ENCODE measurements at places on chromosomes 16 and 17.

GRCh38 chr17:78840780-78841611 is at the start of gene USP36:
Gene USP36 (minus strand): TSS chr17:78840814. CDS start chr17:78836363, 4,451 bp downstream.
- DNase-seq, result peak; percentile 99

DNA sequence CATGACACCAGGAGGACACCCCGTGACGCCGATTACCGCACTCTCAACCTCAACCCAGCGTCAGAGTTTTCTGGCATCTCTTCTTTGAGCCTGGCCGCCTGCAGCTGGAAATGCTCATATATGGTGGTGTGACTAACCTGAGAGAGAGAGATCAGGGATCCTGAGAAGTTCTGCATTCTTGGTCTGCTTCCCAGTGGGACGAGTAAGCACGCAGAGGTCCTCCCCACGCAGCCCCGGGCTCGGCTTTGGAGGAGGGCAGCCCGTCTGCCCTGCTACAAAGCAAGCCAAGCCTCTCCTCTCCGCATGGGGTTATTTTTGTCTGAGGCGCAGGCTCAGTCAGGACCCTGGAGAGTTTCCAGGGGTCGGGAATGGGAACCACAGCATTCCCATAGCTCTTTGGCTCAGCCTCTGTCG is 16.5 kb downstream of the CRISPLD2 start:
- DNase-seq, result no peak

DNA sequence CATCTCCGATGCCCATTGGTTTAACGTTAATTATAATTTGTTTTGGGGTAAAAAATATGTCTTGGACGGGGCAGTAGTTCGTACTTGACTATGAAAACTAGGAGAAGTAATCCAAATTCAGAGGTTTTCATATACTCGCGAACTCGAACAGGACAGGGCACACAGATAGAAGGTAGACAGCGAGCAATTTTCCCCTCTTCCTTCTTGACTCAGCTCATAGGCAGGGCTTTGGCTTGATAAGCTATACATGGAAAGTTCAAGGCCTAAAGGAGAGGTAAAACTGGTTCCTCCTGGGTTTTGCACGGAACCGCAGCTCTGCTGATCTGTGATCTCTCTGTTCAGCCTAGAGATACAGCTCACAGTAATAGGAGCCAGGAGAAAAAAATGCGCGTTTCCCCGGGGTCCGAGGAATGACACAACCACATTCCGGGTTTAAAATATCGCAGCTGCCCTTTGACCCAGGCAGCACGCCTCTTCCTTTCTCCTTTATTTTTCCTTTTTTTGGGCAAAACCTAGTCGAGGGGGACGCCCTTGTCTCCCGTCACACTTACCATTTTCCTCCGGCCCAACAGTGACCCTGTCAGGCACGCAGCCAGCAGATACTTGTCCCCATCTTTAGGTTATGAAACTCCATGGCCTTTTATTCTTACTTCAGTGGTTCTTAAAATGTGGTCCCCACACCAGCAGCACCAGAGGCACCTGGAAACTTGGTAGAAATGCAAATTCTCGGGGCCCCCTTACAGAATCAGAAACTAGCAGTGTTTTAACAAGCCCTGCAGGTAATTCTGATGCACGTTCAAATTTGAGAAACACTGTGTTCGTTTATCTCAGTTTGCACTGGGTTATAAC is 1.7 kb upstream of the LASP1 start:
- no peak for DNase-seq

- DNase-seq, result no peak
Measured at GRCh38 chr16:90018652-90019542, at the start of gene DBNDD1. Gene DBNDD1 (minus strand): TSS chr16:90019456. CDS start chr16:90019341, 115 bp downstream.

DNA sequence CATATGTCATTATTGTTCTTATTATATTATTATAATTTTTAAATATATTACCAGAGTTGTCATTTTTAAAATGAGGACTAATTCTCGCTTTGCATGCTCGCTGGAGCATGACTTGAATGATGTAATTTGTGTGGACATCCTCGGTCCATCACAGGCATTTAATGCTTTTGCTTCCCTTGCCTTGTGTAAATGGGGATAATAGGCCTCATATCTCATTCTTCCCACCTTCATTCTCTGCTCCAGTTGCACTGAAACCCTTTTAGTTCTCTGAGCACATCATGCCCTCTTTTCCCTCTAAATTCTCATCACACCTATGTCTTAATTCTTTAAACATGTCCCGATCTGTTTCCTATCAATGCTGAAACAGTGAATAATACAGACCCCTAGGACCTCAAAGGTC is 285.4 kb downstream of the HS3ST4 start:
- no peak for DNase-seq

GRCh38 chr16:53964145-53964790 is 260.3 kb downstream of the FTO start:
- DNase-seq, result no peak

GRCh38 chr16:87371261-87371866 is 12.2 kb downstream of the FBXO31 start:
- DNase-seq, result peak; percentile 16

DNA sequence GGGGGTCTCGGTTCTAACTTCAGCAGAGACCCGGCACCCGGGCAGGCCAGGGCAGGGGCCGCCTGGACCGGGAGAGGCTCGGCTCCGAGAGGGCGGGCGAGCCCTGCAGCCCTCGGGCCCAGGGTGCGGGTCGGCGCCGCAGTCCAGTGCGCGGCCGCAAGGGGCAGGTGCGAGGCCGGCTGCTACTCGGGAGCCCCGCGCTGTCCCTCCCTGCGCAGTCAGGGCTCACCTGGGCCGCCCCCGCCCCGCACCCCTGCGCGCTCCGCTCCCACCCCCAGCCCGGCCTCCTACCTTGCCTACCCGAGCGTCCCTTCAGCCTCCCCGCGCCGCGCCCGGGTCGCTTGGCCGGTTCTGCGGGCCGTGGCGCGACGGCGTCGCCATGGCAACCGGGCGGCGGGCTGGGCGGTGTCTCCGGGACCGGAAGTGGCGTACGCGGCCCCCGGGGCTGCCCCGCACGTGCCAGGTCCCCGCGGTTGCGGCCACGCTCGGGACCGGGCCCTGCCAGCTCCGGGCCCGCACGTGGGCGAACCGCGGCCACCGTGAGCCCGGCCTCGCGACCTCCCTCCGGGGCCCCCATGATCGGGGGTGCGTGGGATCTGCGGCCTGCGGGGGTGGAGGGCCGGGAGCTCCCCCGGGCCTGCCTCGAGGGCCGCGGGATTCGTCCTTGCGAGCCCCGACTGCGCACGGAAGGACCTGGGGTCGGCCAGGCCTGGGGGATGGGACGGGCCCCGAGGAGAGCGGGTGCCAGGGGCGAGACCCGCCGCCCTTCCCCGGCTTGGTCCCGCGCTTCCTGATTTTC is at the start of gene CYB561:
CYB561 (minus strand) TSS at position 353 of the 799 bp plus-strand sequence. CDS start 8,759 bp downstream, outside the sequence.
- DNase-seq, result peak; percentile 45

DNA sequence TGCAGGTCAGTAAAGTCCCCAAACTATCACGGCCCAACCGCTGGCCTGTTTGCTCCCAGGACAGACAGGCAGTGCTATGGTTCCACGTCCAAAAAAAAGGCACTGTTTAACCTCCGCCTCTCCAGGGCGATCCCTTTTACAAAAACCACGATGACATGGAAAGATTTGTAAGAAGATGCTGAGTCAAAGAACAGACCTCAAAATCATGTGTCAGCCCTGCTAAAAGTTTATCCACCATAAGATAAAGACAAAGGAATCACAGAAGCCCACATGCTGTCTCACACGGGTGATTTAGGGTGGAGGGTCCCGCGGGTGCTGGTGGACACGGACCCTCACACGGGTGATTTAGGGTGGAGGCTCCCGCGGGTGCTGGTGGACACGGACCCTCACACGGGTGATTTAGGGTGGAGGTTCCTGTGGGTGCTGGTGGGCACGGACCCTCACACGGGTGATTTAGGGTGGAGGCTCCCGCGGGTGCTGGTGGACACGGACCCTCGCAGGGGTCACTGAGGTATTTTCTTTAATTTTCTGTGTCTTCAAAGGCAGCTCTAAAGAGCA is 117.2 kb upstream of the METRNL start:
- peak; percentile 28 for DNase-seq

DNA sequence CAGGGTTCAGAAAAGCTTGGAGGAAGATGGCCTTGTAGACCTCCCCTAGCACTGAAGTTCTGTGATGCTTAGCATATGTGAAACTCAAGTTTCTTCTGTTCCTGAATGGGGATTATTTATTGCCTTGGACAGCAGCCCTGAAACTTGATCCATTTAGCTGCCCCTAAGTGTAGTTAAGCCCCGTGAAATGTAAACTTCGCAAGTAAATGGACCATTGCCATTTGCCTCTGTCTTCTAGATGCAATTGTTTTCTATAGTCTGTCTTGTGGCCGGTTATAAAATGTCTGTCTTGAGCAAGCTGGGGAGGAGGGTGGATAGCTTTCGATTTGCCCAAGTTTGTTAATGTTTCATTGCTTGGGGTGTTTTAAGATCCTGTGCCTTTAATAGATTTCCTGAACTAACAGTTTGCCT is 261.8 kb downstream of the CDH13 start:
- no peak for DNase-seq

DNA sequence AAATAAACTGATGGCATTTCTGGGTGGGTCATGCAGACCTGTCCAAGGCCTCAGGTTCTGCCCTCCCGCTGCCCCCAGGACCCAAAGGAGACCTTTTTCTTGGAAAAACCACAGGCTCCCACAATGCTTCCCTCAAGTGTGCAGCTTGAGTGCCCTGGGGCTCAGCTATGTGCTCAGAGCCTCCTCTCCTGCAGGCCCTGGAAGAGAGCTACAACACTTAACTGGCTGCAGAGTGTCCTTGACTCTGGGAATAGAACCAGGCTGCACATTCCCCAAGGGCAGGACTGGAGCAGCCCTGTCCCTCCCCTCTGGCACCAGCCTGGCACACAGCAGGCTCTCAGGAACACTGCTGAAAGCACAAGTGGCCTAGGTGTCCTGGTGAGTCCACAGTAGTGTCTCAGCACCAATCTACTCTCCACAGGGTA is 4.8 kb upstream of the SREBF1 start:
- DNase-seq, result no peak

DNA sequence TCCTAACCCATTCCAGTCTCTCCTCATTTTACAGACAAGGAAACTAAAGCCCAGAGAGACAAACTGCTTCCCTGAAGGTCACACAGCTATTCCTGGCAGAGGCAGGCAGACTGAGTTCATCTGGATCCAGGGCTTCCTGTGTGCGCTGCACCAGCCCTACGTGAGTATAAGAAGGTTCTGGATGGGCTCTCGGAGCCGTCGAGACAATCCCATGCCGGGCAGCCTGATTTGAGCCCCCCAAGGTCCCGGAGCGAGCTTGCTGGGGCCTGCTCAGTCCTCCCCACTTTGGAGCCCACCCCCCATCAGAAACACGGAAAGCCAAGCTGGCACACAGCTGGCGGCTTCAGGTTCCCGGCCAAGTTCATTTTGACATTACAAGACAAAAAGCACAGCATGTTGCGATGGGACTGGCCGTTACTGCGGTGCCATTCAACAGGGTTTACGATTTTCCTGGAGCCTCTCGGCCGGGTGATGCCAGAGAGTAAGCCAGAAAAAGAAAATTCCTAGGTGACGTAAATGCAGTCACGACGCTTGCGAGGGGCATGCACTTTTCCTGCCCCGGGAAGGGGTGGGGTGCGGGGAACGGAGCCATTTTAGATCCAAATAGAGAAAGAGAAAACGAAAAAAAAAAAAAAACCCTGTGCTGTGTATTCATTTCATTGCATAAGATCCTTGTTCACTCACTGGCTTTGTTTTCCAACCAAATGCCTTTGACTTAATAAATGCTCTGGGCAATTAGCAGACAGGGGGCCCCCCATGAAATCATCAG is 167.1 kb upstream of the FOXF1 start:
- no peak for DNase-seq

GRCh38 chr17:3558603-3559269 is 1.1 kb upstream of the TRPV3 start:
- peak; percentile 44 for DNase-seq

- no peak for DNase-seq
Measured at GRCh38 chr16:22264786-22265185, 32.4 kb upstream of the POLR3E start.

DNA sequence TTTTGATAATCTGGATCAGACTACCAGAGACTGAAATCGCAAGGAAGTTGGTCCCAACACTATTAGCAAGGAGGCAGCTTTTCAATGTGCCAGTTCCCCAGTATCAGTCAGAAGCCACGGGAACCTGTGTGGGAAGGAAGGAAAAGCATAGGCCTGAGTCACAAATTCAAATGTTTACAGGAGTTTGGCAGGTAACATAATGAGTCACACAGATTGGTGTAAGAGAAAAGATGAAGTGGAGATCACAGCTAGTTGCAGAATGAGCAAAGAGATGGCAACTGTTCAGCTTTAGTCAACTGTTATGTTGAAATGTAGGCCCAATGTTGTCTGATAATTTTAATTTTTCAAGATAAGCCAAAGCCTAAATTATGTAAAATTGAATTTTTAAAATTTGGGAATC is 28.1 kb upstream of the ITGA2B start:
- DNase-seq, result peak; percentile 12

DNA sequence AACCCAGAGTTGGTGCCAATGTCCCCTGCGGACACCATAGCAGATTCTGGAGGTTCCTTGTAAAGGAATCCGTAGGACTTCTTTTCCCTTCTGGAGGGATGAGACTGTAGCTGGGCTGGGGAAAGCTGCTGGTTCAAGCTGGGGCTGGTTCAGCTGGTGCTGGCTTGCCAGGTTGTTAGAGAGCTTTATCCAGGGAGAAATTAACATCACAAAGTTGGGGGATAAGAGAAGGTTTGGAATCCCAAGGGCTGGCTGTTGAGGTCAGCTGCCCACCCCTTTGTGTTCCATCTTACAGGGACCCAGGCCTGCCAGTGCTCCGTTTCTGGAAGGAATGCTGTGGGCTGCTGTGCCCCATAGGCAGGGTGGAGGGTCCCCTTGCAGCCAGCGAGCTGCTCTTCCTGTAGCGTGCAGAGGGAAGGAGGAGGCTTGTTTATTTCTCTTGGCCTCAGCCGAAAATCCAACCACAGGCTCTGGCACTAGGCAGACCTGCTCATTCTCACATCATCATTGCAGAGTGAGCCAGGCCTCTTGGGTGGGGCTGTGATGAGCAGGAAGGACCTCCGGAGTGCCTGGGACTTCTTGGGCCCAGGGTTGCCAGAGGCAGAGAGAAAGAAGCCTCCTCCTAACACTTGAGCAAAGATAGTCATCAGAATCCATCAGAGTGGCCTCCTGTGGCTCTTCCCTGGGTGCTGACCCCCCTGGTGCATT is 251.1 kb downstream of the SEC14L1 start:
- DNase-seq, result no peak

DNA sequence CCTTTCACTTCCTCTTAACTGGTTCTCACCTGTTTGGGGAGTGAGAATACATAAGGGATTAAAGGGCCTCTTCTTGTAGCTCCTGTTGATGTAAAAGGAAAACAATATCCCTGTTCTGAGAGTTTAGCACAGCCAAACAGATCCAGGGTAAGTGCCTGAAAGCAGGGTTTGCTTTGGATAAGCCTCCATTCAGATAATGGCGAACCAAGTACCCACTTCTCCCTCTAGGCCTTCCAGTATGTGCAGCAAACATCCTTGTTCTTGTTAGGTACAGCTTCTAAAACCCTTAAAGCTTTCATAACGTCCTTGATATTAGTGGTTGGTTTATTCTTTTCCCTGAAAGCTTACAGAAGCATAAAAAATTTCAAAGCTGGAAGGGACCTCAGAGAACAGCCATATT is 130.6 kb upstream of the DNAH9 start:
- no peak for DNase-seq
